ENCODE measurements at places on chromosomes 5 and 9. TPM values are rescaled to one million over a fixed set of nuclear protein-coding genes. Genes with fewer than 3 reads are reported as not detected.

GRCh38 chr9:12695474-12695873 is 2.3 kb downstream of the TYRP1 start:
- DNase-seq: no peak

- no peak for DNase-seq
Observed at GRCh38 chr5:63164339-63164738, 585.7 kb downstream of the LRRC70 start.

The HRH2 gene
- total RNA-seq: 53.5 TPM

The SPINK4 gene
- not detected for total RNA-seq

DNA sequence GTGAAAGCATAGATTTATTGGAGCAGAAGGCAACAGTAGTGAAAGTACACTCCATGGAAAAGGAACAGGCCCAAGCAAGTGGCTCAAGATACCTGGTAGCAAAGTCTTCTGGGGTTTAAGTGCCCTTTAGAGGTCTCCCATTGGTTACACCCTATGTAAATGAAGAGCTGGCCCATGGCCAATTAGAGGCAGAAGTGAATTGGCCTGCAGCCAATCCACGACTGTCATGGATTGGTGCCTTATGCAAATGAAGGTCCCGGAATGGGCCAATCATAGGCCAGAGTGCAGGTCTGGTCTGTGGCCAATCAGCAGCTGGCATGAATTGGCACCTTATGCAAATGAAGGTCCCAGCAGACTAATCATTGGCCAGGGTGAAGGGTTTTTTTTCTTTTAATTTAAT is 64.2 kb upstream of the PCSK5 start:
- no peak for DNase-seq

- DNase-seq: no peak
Observed at GRCh38 chr9:76651119-76651705, 113.0 kb upstream of the PCA3 start.

GRCh38 chr9:112338561-112338960 is 5.1 kb upstream of the PTBP3 start:
- no peak for DNase-seq

The LRRC70 gene
- total RNA-seq: 1.8 TPM

- no peak for DNase-seq
Observed at GRCh38 chr9:71249729-71250317, 128.4 kb upstream of the TRPM3 start.

The QRFP gene
- not detected for total RNA-seq

DNA sequence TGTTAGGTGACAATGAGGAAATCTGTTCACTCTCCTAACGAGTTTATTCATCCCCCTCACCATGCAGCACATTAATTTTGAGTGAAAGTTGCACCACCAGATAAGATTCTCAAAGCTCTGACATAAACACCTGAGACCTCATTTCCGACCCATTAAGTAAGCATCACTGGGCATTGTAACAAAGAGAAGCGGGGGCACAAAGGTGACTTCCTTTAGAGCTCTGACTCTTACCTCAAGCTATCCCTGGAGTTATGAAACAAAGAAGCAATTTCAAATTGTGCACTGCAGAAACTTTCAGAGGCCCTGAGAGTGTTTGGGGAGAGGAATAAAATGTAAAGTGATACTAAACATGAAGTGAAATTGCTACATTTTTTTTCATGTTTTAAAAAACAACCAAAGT is 29.5 kb downstream of the C5orf15 start:
- DNase-seq: no peak

The ADAMTS2 gene
- 2.6 TPM for total RNA-seq

DNA sequence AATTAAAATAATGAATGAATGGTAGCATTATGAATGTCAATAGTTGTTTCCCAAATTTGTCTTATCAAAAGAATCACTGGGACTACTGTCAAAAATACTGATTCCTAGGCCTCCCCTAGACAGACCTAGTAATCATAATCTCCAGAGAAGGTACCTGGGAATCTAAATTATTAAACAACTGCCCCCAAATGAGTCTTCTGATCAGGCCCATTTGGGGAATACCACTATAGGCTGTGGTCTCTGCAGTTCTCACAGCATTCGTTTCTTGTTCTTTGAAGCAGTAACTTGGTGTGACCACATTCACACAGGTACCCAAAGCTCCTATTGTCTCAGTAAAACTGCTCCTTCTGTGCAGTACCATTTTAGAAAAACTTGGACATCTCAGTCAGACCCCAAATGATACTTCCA is 230.9 kb downstream of the PIK3R1 start:
- DNase-seq: no peak

DNA sequence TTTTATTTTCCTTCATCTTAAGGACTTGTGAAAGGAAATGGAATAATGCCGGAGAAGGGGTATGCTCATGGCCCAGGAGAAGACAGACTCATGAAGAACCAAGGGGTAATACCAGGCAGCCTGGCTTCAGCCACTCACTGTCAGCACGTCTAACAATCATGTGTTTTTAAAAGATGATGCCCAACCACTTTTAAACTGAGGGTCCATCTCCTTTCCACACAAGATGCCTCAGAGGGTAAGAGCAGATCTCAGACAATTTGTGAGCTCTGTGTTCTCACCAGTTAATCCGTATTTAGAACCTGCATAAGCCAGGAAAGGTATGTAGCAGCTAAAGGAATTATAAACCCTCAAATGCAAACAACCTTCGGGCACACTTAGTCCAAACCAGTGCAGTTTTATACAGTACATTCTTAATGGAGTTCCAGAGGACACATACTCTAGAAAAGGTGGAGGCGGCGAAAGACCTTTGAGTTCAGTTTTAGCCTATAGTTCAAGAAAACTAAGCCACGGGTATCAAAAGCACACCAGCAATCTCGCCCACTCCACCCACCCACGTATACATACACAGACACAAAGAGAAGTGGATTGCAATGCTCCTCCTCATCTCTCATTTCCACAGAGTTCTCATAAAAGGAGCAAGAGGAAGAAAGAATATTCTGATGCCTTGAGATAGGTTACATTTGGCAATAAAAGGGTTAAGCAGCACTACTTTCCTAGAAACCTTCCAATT is 2.6 kb downstream of the DIAPH1 start:
- DNase-seq: no peak

GRCh38 chr5:72456391-72457074 is 50.7 kb downstream of the ZNF366 start:
- no peak for DNase-seq
